Ascending aorta (tissue), 2 donors: ENCODE measurements at places on chromosomes 7 and 10.

DNA sequence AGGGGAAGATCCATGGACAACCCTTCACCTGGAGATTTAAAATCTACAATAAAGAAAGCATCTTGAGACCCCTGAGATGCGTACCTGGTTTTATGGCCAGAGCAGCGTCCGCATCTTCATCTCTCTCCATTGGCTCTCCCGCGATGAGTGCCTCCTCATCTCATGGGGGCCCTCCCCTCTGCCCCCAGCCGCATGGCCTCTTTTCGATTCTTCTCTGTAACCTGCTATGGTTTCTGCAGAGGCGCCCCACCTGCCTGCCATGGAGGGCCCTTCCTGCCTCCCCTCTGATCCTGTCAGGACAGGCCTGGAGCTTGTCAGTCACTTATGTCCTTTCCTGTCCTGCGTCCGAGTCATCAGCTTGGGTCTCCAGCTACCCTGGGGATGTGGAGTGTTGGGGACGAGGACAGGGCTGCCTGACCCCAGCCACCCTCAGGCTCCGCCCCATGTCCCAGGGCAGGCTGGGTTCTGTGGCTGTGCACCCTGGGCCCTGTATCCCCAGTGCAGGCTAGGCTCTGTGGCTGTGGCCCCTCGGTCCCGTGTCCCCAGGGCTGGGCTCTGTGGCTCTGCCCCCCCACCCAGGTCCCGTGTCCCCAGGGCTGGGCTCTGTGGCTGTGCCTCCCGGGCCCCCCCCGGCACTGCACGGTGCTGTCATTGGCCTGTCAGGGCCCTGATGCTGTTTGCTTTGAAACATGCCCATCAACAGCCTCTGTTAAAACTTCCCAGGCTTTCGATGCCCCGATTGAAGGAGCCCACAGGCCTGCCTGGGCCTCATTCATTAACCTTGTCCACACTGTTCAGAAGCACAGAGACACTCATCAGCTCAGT, 99.8 kb downstream of the WDR37 start:
- no peaks in the 10 kb centered on the region for H3K4me1 ChIP-seq
- H3K27ac ChIP-seq = no peak overlapping the region

GRCh38 chr10:89829887-89830269, 128.5 kb downstream of the KIF20B start:
- H3K36me3 ChIP-seq = no peaks in the 10 kb centered on the region
- DNase-seq = no peak
- H3K4me1 ChIP-seq = no peaks in the 10 kb centered on the region

DNA sequence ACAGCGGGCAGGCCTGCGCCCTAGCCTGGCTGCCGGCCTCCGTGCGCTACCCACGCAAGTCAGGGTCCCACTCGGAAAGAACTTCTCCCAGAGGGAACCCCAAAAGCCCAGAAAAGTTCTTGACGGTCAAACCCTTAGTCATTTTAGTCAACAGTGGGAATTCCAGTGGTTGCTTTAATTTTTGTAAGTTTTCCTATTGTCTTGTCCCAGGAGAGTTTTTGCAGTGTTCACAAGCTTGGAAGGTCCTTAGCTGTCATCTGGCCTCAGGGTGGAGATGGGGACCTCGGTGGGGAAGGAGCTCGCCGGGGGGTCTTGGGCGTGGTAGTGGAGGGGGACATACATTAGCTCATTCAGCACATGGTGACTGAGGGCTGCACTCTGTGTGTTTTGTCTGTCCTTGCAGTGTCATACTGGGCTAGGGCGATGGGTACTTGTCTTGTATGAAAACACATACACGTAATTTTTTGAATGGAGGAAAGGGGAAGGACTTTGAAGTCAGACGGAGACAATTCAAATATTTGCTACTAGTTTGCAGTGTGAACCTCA, 736 bp downstream of the MINDY4 start:
- DNase-seq = no peak
- peaks cover 4% of the 10 kb centered on the region for H3K4me1 ChIP-seq
- H3K36me3 ChIP-seq = no peaks in the 10 kb centered on the region
- peak overlapping the region; percentile 82 for H3K27ac ChIP-seq
- no peaks in the 10 kb centered on the region for H3K27me3 ChIP-seq

DNA sequence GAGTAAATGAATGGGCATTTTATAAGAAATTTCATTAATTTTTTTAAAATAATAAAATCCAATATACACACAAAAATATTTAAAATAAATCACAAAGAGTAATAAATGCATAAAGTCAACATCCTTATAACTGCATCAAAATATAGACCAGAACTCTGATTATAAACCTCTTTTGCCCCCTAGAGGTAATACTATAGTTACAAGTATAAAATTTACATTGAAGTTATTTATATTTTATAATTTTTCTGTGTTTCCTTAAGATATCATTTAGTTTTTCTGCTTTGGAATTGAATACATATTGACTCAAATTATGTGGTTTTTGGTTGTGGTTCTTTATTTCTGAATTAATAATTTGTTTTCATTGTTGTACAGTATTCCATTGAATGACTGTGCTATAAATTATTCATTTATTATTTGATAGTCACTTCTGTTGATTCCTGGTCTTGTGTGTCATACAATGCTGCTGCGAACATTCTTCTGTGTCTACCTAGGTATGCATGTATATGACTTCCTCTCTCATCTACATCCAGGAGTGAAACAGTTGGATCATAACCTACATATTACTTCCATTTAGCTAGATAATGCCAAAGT, 673.6 kb downstream of the IPMK start:
- H3K36me3 ChIP-seq = no peaks in the 10 kb centered on the region
- H3K27me3 ChIP-seq = no peaks in the 10 kb centered on the region
- H3K27ac ChIP-seq = no peak overlapping the region
- no peaks in the 10 kb centered on the region for H3K4me1 ChIP-seq
- no peak for DNase-seq

DNA sequence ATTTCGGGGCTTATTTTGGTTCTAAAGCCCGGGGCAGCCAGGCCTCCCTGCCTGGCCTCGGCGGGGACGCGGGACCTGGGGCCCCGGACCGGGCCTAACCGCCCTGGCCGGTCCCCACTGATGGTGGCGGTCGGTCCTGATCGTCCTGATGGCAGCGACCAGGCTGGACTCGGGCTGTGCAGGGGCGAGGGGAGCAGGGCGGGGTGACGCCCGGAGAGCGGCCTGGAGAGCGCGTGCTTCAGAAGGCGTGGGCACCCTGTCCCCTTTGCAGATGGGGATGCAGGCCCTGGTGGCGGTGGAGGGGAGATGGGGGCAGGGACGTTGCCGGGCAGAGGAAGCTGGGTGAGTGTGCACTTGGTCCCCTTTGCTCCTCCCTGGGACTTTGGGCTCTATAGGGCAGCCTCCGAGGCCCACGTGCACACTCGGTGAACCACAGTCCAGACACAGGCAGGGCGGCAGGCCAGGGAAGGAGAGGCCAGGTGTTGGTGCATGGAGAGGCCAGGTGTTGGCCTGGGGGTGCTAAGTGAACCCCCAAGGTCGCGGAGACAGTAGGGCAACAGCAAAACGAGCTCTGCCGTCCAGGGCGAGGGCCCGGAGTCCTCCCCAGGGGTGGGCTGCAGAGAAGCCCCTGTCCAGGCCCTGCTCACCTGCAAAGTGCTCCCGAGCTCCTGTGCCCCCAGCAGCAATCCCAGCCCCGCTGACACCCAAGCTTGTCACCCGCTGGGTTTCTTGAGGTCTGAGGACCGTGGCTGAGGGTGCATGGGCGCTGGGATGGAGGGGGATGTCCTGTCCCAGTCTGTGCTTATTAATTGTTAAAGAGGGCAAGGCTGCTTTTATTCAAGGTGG, 42.4 kb upstream of the FAM20C start:
- H3K4me3 ChIP-seq = peak overlapping the region; percentile 67
- H3K4me1 ChIP-seq = peaks cover 7% of the 10 kb centered on the region
- H3K27ac ChIP-seq = peak overlapping the region; percentile 90
- H3K27me3 ChIP-seq = no peaks in the 10 kb centered on the region
- no peak for DNase-seq

DNA sequence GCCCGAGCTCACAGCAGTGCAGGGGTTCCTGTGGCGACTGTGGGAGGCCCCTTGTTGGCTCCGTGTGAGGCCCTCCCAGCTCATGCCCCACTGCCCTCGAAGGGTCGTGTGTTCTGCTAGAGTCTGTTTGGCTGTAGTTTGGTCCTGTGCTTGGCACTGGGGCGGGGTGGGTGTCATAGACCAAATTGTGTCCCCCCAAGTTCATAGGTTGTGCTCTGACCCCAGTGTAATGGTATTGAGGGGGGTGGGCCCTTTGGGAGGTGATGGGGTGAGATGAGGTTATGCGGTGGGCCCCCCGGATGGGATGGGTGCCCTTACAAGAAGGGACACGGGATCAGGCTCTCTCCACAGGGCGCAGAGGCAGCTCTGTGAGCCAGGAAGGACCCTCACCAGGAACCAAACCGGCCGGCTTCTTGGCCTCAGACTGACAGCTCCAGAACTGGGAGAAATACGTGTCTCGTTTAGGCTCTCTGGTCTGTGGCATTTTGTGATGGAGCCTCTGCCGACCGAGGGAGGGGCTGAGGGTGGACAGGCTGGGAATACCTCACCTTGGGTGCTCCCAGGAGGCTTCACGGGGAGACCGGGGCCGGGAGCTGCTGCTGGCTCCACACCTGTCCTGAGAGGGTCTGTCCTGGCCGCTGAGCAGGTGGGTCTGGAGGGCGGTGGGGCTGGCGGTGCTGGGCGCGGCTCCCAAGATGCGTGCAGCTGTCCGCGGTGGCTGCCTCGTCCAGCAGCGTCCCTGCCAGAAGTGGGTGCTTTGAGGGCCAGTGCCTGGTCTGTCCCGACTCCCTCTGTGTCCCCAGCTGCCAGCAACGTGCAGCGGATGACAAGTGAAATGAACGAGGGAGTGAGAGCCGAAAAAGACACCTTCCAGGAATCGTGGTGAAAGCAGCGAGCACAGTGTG, 89.4 kb downstream of the INPP5A start:
- peak overlapping the region; percentile 98 for H3K27ac ChIP-seq
- H3K4me3 ChIP-seq = no peak overlapping the region
- H3K4me1 ChIP-seq = peaks cover 42% of the 10 kb centered on the region
- H3K36me3 ChIP-seq = no peaks in the 10 kb centered on the region

GRCh38 chr10:77905781-77906180, 20.8 kb downstream of the DLG5 start:
- H3K4me1 ChIP-seq = no peaks in the 10 kb centered on the region
- no peak overlapping the region for H3K4me3 ChIP-seq
- H3K27ac ChIP-seq = no peak overlapping the region
- no peaks in the 10 kb centered on the region for H3K36me3 ChIP-seq
- DNase-seq = no peak
